Fibroblast of the aortic adventitia (primary cell): ENCODE measurements at places on chromosomes 7 and 10.

DNA sequence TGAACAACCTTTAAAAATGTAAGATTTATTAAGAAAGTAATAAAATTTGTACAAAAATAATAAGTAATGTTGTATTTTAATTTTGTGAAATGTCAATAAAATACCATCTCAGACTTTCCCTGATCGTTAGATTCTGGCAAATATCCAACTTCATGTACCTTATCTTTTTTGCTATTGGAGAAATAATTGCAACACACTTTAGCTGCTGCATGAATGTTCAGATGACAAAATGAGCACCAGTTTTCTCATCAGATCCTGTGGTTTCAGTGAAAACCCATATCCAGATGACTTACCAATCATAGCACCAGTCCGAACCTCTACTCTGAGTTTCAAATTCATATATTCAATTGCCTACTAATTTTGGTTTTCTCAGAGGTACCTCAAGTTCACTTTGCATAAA, 69.9 kb downstream of the CASD1 start:
- no peak for DNase-seq

- DNase-seq = peak; percentile 48
Observed at GRCh38 chr7:70696201-70696754, 435.7 kb upstream of the GALNT17 start.

DNA sequence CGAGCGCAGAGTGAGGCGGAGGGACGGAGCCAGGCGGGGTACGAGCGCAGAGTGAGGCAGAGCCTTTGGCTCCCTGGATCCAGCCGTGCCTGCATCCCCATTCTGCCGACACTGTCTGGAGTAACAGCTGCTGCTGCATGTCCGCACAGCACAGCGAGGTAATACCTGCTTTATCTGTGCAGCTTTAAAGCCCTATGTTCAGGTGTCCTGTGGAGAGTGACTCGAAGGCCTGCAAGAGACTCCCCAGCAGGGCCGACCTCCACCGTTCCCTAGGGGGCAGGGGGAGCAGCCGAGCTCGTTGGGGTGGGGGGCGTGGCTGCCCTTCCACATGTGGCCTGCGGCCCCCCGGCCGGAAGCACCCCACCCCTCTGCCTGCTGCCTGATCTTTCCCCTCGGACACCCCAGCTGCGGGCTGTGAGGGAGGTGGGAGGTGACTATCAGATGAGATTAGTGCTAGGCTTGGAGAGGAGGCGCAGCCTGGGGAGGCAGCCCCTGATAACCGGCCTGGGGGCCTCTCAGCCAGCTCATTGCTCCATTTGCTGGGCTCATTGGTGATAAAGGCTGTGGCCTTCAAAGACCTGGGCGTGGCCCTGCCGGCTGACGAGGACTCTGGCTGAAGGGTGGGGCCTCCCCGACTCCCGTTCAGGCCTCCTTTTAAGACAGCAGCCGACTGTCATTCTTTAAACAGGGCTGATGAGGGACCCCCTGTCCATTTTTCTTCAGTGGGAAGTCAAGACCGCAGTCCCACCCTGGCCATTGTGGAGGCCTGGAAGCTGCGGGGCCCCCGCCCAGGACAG, 8.0 kb downstream of the VENTX start:
- no peak for DNase-seq

DNA sequence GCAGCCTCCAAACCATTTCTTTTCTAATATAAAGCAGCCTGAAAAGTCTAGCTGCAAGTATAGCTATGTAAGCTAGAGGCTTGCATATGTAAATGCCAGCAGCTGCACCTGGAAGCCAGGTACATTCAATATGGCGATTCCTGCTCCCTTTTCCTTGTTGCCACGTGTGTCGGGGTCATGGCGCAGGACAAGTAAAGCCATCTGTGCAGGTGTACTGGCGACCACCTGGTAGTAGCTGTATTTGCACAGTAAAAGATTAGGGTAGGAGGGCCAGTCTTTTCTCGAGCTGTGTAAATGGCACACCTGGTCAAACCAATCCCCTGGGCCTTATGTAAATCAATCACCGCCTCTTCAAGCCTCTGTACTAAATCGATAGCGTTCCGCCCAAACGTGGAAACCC, 484.5 kb downstream of the MAGI2 start:
- DNase-seq = no peak

- no peak for DNase-seq
Observed at GRCh38 chr10:71125749-71126107, 86.6 kb upstream of the UNC5B start.

DNA sequence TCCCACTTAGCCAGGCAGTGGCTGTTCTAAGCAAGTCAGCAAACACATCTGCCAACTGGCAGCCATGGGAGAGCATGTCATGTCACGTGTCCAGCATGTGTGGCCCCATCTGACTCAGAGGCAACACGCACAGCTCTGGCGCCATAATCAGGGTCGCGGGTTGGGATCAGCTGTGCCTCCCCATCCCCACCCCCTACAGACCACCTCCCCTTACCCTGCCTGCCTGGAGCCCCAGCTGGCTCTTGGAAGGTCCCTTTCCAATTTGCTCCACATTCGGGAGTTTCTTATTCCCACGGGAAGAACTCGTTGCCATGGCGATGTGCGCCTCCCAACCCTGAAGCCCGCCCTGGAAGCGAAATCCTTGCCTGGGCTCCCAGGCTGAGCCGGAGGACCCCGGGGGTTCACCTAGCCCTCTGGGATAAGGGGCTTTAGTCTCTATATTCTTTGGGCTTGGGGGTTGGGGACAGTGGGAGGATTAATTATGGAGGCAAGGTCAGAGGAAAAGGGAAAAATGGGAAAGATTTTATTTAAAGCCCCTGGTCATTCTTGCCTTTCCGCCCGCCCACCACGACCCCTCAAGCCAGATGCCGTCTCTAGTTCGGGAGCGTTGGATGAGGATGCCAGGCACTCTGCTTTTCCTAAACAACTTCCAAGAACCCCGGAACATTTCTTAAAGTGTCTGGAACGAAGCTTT, 283.7 kb downstream of the ZEB1 start:
- peak; percentile 87 for DNase-seq

GRCh38 chr10:77037735-77038403, 599.7 kb downstream of the KCNMA1 start:
- DNase-seq = no peak

DNA sequence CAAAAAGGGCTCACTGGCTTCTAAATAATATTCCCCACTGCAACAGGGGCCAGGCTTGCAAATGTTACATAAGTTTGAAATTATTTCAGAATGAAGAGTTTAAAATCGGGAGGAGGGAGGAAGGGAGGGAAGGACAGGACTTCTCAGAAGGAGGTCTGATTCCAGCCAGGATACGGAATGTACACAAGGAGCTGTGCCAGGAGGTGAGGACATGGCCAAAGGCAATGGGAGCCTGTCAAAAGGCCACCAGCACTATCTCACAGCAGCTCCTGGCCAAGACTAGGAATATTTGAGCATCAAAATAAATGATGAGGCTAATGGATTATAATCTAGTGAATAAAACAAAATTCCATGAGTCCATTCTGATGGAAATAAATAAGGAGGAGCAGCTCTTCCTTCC, 18.6 kb upstream of the DRGX start:
- no peak for DNase-seq

GRCh38 chr10:126911301-126911700, 6.1 kb downstream of the DOCK1 start:
- DNase-seq = no peak

GRCh38 chr7:123208793-123209192, 9.0 kb upstream of the SLC13A1 start:
- peak; percentile 26 for DNase-seq

- peak; percentile 17 for DNase-seq
Observed at GRCh38 chr10:71575451-71575850, 144.1 kb downstream of the C10orf105 start.

- DNase-seq = no peak
Observed at GRCh38 chr7:37290731-37291130, 157.9 kb downstream of the ELMO1 start.

GRCh38 chr10:45408421-45409319, 34.7 kb downstream of the ALOX5 start:
- DNase-seq = no peak
